ENCODE measurements at places on chromosomes 13 and 19.

DNA sequence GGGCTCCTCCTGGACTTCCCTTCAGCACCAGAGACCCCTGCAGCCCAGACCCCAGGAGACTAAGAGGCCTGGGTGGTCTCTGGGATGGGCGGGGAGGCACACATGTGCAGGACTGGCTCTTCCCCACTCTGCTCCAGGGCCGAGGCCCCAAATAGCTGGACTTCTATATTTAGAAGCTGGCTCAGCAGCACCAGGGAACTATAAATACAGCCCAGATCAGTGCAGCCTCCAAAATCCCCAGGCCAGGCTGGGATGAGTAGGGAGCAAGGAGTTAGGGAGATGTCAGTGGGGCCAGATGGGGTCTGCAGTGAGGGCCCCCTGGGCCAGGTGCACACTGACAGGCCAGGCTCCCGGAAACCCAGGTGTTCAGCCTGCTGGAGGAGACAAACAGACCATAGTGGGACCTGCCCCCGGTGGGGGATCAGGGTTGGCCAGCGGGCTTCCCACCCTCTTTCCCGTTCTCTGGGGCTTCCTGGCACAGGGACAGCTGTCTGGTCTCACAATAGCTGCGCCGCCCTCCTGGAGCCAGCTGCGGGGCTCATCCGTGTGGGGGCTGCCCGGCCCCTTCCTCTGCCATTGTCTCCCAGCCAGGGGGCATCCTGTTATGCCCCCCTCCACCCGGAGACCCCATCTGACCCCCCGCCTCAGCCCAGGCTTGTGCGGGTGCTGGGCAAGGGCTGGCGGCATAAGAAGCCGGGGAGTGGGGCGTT, 5.5 kb upstream of the ADGRE5 start:
- peak; percentile 75 for DNase-seq

- DNase-seq: peak; percentile 67
Observed at GRCh38 chr13:30906411-30907051, 460 bp downstream of the MEDAG start.

GRCh38 chr19:13794757-13795589, at the start of gene ZSWIM4:
TSS of gene ZSWIM4 (plus strand) at chr19:13795443. CDS start at chr19:13795649, 206 bp downstream.
- peak; percentile 100 for DNase-seq

GRCh38 chr13:100751826-100752225, 77.2 kb upstream of the TMTC4 start:
- no peak for DNase-seq

- DNase-seq: peak; percentile 41
Observed at GRCh38 chr19:2278459-2279158, 3.4 kb downstream of the PEAK3 start.

DNA sequence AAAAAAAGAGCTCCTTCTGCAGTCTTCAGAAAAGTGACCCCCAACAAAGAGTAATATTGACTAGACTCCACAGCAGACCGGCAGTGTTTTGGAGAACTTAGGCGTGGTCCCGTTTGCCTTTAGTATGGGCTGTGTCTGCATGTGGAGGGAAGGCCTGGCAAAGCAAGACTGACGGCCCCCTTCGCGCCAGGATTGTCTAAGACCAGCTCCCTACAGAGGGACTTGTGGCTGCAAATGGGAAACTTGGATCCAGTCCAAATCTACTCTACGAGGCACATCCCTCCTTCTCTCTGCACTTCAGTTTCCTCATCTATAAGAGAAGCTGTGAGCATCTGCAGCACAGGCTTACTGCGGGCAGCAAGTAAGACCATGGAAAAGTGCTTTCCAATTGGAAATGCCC, 350.0 kb downstream of the ZNF536 start:
- DNase-seq: no peak

Measured in Right ventricle myocardium inferior (tissue), 1 donor.